ENCODE measurements at places on chromosomes 3 and 15.

GRCh38 chr3:148131990-148132638 is 565.6 kb upstream of the AGTR1 start:
- no peak for DNase-seq

GRCh38 chr3:194574639-194575483 is 58.4 kb downstream of the TMEM44 start:
- DNase-seq, result peak; percentile 90

DNA sequence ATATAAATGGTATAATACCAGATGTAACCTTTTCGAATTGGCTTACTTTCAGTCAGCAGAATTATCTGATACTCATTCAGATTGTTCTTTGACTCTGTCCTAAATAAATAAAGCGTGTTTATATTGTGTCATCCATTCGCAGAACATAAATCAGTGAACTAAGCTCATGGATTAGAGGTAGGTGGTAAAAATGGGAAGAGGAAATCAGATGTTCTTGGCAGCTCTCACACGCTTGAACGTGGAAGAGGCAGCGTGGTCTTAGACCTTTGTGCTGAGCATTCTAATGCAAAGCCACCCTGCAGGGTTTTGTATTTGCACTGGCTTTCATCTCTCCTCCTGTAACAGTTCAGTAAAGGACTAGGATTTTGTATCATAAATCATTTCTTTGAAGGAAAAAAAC is 441.4 kb downstream of the GABRG3 start:
- no peak for DNase-seq

DNA sequence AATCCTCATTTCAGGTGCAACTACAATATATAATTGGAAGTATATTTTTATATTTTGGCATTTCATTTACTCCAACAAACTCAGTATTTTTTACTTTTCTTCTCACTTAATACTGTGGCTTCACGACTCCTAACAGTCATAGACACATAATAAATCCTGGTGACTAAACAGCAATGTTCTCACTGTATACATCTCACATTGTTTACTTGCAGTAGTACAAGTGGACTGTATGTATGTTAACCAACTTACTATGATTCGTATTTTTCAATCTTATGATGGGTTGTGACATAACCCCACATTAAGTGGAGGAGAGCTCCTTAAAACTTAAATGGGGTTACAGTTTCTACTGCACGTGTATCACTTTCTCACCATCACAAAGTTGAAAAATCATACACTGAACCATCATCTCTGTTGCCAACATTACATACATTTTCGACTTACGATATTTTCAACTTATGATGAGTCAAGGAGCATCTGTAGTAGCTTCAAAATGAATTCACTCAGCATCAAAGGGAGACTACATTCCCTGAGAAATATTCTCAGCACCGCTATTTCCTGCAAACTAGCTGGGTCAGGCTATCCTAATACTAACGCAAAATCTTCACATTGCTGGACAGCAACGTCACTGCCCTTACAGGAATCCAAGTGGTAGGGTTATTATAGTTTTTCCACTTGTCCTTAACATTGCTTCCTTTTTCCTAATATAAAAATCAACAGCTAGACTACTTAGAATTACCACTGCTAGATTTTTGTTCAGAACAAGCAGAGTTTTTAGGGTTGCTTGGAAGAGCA is 7.3 kb downstream of the ADAM10 start:
- DNase-seq, result peak; percentile 43

GRCh38 chr3:24476871-24477656 is 17.6 kb downstream of the THRB start:
- no peak for DNase-seq

GRCh38 chr3:52859686-52860423 is 25.0 kb upstream of the MUSTN1 start:
- no peak for DNase-seq

DNA sequence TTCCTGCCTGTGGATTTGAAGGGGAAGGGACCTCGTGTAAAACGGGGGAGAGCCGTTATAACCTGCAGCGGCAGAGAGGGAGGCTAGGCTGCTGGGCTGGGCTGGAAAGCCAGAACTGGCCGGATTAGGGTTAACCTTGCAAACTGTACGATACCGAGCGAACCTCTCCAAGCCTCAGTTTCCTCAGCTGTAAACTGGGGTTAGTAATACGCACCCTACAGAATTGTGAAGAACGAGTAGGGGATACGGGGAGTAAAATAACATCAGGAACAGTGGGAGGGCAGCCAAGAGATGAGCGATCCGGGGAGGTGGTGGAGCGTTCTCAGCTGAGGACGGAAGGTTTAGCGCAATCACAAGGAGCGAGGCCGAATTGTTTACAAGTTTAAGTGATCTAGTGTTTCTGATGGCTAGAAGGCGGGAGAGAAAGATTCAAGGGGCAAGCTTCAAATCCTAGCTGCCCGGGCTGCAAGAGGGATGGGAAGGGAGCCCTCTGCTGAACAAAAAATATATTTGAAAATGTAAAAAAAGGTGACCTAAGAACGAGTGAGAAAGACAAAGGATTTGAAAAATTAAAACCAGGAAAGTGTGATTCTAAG is 768 bp upstream of the SEMA5B start:
- DNase-seq, result peak; percentile 64

- DNase-seq, result no peak
Observed at GRCh38 chr3:49519296-49519695, 35.0 kb upstream of the BSN start.

DNA sequence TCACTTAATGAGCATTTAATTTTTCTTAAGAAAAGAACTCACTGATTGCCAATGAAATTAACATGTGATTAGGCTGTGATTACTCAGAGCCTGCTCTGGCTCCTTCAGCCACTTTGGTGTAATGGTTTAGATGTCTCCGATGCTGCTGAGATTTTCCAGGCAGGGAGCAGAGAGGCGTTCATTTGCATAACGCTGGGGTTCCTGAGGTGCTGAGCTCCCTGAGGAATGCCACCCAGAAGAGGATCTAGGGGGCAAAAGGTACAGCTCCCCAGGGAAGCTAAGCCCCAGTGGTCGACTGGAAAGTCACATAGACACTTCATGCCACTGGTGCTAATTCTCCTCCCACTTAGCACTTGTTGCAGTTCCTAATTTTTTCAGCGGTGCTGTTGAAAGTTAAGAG is 119.5 kb downstream of the USP13 start:
- no peak for DNase-seq

GRCh38 chr15:57476533-57476975 is 100.2 kb downstream of the CGNL1 start:
- DNase-seq, result peak; percentile 77

GRCh38 chr15:52154896-52155865 is 36.0 kb downstream of the GNB5 start:
- DNase-seq, result no peak

GRCh38 chr15:48962662-48963523 is 826 bp downstream of the SHC4 start:
- DNase-seq, result peak; percentile 42

GRCh38 chr3:72296477-72297111 is 511.6 kb upstream of the PROK2 start:
- DNase-seq, result no peak

DNA sequence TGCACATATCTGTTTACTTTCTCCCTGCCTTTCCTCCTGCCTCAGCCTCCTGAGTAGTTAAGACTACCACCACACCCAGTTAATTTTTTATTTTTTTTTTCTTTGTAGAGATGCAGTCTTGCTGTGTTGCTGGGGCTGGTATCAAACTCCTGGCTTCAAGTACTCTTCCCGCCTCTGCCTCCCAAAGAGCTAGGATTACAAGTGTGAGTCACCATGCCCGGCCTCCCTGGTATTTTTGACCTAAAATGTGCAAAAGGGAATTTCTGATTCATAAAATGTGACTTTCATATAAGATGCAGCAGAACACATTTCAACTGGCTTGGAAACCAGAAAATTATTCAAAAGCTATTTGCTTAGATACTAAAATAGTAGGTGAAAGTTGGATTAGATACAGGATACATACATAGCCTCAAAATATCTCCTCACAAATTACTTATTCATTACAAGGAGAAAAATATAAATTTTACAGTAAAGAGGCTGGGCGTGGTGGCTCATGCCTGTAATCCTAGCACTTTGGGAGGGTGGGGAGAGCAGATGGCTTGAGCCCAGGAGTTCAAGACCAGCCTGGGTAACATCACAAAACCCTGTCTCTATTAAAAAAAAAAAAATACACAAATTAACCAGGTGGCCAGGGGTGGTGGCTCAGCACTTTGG is 32.0 kb downstream of the MAP4 start:
- peak; percentile 50 for DNase-seq

GRCh38 chr3:43215663-43216275 is 70.6 kb upstream of the SNRK start:
- peak; percentile 22 for DNase-seq

DNA sequence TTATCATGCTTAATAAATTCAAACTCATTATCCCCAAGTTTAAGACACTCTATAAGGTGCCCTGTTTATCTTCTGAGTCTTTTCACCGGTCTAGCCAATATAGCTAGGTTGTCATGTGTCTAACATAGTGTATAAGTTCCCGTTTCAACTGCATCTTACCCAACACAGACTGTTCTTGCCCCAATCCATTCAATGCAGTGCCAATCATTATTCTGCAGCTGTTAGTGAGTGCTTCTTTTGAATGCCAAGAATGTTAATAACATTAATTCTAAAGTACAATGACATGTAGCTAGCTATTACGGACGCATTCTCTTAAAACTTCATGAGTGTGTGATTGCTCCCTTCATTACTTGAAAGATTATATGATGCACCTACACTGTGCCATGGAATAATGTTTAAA is 646.4 kb upstream of the NR2F2 start:
- DNase-seq, result no peak

DNA sequence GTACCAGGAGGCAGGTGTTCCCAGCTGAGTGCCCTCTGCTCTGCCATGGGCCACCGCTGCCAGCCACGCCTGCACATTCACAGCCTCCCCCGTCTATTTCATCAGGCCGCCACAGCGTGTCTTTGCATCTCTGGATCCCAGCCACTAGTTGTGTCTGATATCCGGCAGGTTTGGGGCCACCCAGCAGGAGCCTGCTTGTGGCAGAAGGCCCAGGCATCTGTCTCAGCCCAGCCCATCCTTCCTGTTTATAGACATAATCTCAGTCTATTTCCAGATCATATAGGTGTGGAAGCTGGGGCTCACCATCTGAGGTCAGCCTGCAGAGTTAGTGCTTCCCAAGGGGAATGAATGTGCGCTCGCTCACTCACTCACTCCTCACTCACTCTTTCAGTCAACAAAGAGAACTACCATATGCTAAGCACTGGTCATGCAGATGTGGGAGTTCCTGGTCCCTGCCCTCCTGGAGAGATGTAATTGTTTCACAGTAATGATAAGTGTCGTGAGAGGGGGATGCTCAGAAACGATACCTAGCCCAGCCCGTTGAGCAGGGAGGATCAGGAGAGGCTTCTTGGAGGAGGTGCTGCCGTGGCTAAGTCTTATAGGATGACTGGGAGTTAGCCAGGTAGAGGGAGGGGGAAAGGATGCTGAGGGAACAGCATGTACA is 60.6 kb downstream of the FGD5 start:
- DNase-seq, result no peak

GRCh38 chr3:131503320-131503635 is 507 bp upstream of the MRPL3 start:
- DNase-seq, result peak; percentile 1

DNA sequence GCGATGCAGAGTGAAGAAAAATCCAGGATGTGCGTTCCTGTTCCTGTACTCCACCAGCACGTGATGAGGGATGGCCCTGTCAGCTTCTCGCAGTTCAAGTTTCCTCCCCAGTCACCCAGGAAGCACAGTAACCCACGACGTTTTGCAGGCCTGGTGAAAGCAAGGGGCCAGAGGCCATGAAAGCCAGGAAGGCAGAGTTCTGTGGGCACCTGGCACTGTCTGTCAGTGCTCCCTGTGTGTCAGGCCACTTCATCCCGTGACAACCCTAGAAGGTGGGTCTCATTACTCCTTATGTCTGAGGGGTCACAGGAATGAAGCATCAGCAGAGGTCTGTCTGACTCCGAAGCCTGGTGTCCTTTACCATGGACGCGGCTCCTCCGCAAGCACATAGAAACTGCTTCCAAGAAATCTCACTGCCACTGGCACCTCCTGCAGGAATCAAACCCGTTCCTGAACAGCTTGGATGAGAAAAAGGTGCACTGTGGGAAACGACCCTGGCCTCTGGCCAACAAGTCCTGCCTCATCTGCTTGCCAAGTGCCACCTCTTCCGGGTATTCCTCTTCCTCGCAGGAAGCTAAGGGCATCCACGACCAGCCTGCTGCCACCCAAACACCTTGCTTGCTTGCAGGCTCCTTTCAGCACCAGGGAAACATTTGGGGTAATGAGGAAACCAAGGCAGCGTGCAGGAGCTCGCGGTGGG is 14.6 kb downstream of the RAB43 start:
- no peak for DNase-seq

DNA sequence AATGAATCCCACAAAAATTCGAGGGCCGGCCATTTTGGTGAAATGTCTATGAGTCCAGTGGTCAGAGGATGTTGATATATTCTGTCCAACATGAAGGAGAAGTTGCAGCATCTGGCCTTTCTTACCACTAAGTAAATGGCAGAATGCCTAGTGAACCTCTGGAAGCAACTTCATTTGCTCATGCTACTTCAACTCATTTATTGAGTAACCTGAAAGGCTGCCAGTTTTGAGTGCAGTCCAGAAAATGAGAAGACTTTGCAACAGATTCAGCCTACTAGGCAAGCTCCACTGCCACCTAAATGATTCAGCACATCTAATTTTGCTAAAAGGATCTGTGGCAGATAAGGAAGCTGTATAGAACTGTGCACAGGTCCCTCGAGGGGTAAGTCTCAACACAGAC is 265.0 kb downstream of the OPA1 start:
- DNase-seq, result peak; percentile 45

- DNase-seq, result no peak
Observed at GRCh38 chr3:32778389-32778788, 39.4 kb upstream of the TRIM71 start.

GRCh38 chr3:166837535-166837934 is 542.6 kb downstream of the ZBBX start:
- peak; percentile 33 for DNase-seq

GRCh38 chr15:59657635-59658125 is 365 bp upstream of the GTF2A2 start:
- no peak for DNase-seq

DNA sequence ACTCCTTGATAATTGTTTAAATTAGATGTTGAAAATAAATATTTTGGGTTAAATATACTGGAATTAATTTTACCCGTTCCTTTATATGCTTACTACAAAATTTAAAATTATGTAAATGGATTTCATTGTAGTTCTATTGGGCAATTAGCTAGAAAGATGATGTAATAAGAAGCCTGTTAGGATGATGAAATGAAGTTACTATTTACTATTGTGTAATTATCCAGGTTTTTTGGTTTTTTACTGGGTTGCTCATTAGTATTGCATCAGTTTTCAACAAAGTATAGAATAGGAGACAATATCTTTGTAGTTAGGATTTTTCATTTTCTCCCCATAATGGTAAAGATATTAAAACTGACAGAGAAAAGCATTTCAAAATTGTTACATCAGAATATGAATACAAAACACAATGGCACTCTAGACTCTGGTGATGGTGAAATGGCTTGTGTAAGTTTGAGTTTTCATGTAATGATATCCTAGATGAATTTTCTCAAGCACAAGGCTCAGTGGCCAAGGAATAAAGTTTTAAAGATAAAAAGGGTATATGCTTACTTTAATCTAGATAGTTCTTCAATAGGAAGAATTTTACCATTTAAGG is 222.0 kb downstream of the P3H2 start:
- DNase-seq, result no peak

All from kidney tubule cell (primary cell).